ENCODE measurements at places on chromosomes 2 and 18. TPM values are rescaled to one million over a fixed set of nuclear protein-coding genes. Genes with fewer than 3 reads are reported as not detected.

The APOB gene
- total RNA-seq, result not detected

The DCDC2C gene
- not detected for total RNA-seq

The CXXC1 gene
- total RNA-seq, result 27.7 TPM

The GGCX gene
- 35.4 TPM for total RNA-seq

The OSBPL1A gene
- total RNA-seq, result 32.2 TPM

The CYRIA gene
- total RNA-seq, result 4.3 TPM

The CDK15 gene
- total RNA-seq, result not detected

The DSC1 gene
- under 0.01 TPM for total RNA-seq

The SCG2 gene
- total RNA-seq, result 0.24 TPM
